ENCODE measurements at places on chromosomes 4 and X.

- DNase-seq, result no peak
These were observed 17.0 kb upstream of the ADGRA3 start for GRCh38 chr4:22532896-22533295.

- no peak for DNase-seq
These were observed 40.3 kb downstream of the POLR2B start for GRCh38 chr4:57018980-57019379.

DNA sequence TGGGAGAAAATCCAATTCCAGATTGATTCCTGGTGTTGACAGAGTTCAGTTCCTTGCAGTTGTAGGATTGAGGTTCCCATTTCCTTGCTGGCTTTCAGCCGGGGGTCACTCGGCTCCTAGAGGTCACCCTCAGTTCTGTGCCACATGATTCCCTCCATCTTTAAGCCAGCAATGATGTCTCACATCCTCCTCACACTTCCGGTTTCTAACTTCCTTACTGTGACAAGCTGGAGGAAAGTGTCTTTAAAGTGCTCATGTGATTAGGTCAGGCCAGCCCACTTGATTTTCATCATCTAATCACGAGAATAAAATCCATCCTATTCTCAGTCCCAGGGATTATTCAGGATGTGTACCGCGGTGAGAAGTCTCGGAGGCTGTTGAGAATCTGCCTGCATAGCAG lies 19.4 kb upstream of the SMIM31 start:
- no peak for DNase-seq

DNA sequence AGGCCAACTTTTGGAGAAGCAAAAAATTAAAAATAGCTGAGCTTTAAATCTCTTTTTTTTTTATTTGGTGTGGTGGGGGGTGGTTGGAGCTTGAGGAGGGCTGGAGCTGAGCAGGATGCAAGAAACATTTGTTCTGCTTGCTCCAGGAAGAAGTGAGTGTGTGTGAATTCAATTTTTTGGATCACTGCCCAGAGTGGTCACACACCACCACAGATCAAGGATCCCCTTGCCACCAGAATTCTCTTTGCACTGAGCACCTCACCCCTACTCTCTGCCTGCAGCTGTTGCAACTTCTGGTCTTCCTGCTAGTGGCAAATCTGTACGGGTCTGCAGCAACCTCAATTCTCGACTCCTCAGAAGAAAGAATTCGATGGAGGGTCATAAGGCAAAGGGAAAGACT lies 19.9 kb upstream of the PLP1 start:
- DNase-seq, result no peak

GRCh38 chr4:72418458-72418857 lies 150.6 kb downstream of the ADAMTS3 start:
- DNase-seq, result no peak

DNA sequence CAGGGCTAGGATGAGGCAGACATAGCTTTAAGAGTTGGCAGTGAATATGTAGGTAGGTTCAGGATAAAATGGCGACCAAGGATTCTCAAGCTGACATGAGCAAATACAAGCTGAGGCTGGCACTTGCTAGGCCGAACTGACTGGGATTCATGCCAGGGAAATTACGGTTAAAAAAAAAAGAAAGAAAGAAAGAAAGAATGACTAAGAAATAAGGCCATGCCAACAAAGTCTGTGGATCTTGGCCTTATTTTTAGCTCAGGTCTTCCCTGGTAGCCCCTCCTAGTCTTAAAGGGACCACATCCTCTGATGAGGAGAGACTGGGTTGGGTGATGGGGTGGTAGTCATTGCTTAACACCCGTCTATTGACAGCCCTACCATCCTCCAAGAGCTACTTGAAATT lies 64.4 kb upstream of the KLHL13 start:
- DNase-seq, result no peak

DNA sequence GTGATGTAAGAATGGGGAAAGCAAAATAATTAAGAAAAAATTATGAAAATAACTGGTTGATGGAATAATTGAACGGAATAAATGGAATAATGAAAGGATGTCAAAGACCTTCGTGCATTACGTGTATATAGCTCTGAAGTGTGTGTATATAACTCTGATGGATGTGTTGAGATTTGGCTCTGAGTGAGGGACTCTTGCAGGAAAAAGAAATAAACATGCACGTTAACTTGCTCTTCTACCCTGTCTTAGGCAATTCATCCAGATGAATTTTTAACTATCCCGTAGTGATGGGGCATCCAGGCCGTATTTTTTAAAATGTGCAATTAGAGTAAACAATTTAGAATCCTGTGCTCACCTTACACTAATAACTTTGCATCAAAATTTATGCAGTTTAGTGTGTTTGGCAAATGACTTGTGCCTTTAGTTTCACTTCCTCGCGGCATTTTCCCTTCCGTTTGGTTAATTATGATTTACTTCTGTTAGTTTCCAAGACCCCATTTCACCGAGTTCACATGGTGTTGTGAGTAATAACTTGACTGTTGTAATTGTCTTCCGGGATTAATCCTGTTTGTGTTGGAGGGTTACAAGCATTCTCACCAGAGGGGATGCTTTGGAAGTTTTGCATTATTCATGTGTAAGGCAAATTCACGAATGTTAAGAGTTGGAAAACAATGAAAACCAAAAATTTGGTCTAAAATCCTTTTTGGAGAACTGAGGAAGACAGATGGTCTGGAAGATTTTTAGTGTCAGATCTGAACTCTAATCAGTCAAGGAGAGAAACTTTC lies 256.5 kb upstream of the FAT1 start:
- DNase-seq, result no peak

GRCh38 chr4:164779080-164779479 lies 25.1 kb downstream of the SMIM31 start:
- DNase-seq, result no peak

DNA sequence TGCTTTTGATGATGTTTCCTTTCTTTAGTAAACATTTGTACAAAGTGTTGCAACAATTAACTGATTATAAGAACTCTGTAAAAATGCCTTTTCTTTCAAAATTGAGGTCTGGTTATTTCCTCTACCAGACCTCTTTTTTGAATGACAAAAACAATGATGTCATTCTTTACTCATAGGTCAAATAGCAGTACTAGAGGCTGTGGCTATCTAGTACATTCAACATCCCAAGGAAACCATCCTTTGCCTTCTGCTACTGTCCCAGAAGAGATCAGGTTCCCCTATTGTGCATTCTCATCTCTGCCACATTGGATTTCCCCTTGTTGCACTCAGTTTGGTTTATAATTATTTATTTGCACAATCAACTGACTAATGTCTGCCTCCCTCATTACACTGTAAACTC lies 19.1 kb upstream of the MAD2L1 start:
- no peak for DNase-seq
